NCI-H1048 (cell line): ENCODE measurements at places on chromosomes 16 and 17.

- no peak for DNase-seq
These were observed 14.7 kb downstream of the AOC3 start for GRCh38 chr17:42865638-42866094.

- DNase-seq = no peak
These were observed 21.9 kb upstream of the SSTR2 start for GRCh38 chr17:73142872-73143381.

DNA sequence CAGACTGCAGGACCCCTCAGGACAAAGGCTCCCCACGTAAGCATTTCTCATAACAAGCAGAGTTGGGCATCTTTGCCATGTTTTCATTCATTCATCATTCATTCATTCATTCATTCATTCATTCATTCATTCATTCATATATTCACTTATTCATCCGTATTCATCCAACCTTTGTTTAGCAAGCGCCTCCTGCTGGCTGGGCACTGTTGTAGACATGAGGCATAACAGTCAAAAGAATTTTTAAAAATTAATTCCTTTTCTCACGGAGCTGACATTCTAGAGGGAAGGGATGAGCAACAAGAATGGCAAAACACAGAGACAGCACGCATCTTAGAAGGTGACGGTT is 351.7 kb upstream of the TNRC6C start:
- no peak for DNase-seq

DNA sequence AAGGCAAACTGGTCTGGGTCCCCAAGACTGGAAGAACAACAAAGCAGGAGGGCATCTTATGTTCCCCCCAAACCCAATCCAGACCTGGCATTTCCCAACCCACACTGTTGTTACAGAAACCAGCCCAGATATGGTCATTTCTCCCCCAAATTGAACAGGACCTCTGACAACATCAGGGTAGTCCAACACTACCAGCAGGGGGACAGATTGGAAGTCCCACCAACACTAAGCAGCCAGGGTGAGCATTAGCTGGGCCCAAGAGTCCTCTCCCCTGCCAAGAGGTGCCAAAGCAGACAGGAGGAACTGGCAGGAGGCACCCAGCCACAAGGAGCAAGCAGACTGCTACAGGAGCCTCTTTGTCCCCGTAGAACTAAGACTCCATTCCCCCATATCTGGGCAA is 29.3 kb upstream of the CNEP1R1 start:
- DNase-seq = no peak

DNA sequence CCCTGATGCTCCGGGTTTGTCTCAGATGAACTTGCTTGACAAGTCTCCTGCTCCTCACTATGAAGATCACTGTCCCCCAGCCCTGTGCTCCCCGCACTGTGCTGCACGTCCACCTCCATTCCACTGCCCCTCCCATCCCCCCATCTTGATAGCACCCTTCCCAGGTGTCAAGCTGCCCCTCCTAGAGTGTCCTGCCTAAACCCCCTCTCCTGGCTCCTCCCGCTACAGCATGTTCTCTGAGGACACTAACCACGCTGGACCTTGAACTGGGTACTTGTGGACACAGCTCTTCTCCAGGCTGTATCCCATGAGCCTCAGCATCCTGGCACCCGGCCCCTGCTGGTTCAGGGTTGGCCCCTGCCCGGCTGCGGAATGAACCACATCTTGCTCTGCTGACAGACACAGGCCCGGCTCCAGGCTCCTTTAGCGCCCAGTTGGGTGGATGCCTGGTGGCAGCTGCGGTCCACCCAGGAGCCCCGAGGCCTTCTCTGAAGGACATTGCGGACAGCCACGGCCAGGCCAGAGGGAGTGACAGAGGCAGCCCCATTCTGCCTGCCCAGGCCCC is 18.5 kb downstream of the DEXI start:
- no peak for DNase-seq

DNA sequence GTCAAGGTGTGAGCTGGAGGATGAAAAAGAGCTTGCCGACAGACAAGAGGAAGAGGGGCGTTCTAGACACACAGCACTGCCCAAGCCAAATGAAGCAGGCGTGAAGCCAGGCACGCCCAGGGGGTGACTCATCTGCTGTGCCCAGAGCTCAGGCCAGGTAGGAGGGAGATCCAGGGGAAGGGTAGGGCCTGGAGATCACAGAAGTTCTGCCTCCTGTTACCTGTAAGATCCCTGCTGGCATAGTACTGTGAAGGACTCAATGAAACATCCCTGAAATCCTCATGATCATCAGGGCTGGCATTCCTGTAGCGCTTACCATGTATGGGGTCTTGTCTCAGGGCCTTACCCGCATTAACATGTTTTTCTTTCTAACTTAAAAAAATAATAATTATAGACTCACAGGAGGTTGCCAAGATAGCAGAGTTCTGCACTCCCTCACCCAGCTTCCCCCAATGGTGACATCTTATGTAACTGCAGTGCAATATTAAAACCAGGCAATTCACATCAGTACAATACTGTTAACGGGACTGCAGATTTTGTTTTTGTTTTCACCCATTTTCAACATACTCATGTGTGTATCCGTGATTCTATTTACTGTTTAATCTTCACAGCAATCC is 158.6 kb downstream of the XYLT1 start:
- DNase-seq = no peak

GRCh38 chr17:29613352-29613837 is 9.3 kb downstream of the CORO6 start:
- peak; percentile 73 for DNase-seq

GRCh38 chr17:43372273-43372911 is 26.4 kb upstream of the ARL4D start:
- DNase-seq = no peak

DNA sequence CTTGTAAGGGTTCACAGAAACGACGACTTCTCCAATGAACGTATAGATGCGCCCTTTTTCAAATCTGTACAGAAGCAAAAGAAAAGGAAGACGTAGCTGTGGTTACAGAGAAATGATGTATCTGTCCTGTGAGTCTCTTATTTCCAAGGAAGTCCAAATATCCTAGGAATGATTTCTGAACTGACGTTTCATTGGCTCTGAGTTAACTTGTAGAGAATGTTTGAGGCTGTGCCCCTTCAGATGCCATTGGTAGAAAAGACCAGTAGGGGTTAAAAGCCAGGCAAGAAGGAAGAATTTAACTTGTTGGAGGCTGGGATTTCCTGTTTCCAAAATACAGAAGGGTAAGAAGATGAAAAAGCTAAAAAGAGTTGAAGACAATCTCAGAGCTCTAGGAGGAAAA is 96.2 kb downstream of the MYO1D start:
- no peak for DNase-seq

DNA sequence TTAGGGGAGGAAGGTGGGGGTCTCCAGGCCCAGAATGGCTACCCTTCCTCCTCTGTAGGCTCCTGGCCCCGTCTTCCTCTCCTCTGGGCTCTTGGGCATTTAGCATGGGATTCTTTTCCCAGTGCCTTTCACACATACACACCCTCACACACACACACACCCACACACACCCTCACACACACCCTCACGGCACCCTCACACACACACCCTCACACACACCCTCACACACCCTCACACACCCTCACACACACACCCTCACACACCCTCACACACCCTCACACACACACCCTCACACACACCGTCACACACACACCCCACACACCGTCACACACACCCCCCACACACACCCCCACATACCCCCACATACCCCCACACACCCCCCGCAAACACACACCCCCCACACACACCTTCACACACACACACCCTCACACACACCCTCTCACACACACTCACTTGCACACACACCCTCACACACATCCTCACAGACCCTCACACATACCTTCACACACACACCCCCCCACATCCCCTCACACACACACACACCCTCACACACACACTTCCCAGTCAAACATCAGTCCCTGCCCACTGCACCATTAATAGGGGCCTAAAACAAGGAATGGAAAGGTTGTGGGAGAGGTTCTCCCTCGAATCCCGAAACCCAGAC is 845 bp downstream of the SGCA start:
- no peak for DNase-seq
